Placental pericyte (primary cell): ENCODE measurements at places on chromosomes 6 and 20. TPM values are rescaled to one million over a fixed set of nuclear protein-coding genes. Genes with fewer than 3 reads are reported as not detected.

ISM1 gene
- 0.29 TPM in 1 of 2 replicates, not detected in the other for total RNA-seq

OPN5 gene
- not detected in 2 replicates for total RNA-seq

CALHM4 gene
- 0.14 TPM in 1 of 2 replicates, not detected in the other for total RNA-seq

FUT9 gene
- not detected in 2 replicates for total RNA-seq

BIRC7 gene
- 0.29 and 1.3 TPM in 2 replicates for total RNA-seq
